ENCODE measurements at places on chromosomes 1 and 21.

GRCh38 chr1:41319106-41319755 lies 42.0 kb upstream of the FOXO6 start:
- no peak for DNase-seq

DNA sequence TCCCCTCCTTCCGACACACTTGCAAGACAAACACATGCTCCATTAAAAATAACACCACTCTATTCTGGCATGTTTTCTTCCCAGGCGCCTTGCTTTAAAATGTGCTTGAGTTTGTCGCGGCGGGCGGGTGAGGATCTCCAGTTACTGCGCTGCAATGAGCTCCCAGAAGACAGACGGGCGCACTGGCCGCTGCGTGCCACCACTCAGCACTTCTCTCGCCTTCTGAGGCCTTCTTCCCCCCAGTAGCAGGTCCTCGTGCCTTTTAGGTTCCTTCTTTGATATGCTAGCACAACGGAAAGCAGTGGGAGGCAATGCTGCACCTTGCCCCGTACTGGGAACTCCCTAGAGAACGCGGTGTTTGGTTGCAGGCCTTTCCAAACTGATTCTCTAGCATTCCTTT lies 279.5 kb upstream of the NR5A2 start:
- DNase-seq: no peak

DNA sequence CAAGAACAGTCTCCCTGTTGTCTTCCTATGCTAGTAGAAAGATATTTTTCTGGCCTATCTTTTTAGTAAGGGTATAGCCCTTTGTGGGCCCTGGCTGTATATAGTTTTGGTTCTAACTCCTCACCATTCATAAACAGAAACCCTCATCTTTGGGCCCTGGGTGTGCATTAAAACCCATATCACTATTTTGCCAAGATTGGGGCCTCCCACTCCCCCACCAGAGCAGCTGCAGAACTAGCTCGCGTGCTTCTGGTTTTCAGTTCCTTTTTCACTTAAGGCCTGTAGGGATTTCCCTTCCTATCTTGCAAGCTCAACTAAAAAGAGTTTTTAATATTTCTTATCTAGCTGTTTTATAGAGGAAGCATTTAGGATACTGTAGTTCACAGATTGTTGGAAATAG lies 106.4 kb downstream of the RGL1 start:
- DNase-seq: no peak

DNA sequence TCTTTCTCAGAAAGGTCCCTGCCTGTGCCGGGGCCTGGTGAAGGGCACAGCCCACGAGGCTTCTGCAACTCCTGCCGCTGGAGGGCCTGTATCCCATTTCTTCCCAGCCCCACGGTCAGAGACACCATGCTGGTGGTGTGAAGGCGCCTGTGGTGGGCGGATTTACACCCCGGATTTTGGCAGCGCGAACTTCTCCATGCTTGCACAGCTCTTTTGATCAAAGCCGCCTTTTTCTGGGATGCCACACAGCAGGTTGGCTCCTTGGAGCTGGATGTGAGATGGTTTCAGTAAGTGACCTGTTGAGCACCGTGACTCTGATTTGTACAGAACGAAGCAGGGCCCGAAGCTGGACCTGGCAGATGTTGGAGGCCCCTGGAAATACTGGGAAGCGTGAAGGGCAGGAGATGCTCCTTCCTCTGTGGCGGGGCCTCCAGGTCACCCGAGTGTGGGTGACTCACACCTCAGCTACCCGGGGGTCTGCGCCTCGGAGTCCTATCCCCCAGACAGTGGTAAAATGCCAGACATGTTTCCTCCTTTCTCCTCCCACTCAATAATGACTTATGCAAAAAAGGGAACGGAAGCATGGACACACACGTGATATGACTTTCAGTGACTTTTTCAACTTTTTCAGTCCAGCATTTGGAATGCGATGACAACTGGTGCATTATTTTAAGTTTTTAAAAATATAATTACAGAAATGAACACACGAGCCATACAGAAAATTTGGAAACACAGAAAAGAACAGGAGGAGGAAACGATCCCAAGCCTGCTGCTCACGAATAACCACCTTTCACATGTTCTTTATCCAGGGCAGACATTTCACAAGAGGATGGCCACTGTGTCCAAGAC lies 9.0 kb downstream of the UMODL1 start:
- DNase-seq: no peak

DNA sequence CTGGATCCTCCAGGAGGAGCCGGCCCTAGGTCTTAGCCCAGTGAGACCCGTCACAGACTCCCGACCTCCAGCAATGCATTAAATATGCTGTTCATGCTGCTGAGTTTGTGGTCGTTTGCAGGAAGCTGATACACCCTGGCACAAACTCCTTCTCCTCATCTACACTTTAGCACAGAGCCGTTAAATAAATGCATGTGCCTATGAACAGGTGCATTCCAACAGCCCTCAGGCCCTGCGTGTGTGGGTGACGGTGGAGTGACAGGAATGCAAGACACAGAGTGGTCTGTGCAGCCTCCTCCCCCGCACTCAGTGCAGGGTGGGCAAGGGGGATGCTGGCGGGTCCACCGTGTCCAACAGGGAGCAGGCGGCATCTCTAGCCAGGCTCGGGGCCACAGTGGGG lies 106.6 kb upstream of the TMPRSS2 start:
- DNase-seq: no peak

DNA sequence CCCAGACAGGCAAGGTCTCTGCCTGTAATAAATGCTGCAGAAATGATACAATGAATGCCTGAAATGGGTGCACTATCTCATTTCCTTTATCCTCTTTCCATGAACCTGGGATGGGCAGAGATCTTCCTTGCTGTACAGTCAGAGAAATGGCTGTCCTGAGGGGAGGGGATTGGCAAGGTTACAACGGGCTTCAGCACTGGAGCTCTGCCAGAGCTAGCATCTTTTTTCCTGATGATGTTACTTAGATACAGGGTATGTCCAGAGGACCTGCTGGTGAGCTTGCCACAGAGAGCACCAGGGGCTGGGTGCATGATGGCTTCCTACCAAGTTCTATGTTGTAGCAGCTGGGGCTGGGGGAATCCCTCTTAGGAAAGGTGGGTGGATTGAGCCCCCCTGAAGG lies 115.1 kb downstream of the PLXNA2 start:
- no peak for DNase-seq

DNA sequence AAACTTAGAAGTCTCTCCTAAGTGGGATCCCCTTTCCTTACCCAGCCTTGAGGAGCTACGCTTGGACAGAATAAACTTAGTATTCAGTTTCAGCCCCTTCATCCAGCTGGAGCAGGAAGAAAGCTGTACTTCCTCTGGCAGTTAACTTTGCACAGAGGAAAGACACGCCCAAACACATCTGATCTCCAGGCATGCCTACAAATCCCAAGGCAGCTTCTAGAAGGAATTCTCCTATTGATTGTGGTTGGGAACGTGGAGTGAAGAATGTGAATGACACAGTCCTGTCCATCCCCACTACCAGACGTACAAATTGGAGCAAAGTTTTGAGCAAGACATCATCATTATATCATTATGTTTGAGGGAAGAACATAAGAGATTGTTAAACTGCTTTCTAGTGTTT lies 6.6 kb upstream of the AK4 start:
- DNase-seq: no peak

DNA sequence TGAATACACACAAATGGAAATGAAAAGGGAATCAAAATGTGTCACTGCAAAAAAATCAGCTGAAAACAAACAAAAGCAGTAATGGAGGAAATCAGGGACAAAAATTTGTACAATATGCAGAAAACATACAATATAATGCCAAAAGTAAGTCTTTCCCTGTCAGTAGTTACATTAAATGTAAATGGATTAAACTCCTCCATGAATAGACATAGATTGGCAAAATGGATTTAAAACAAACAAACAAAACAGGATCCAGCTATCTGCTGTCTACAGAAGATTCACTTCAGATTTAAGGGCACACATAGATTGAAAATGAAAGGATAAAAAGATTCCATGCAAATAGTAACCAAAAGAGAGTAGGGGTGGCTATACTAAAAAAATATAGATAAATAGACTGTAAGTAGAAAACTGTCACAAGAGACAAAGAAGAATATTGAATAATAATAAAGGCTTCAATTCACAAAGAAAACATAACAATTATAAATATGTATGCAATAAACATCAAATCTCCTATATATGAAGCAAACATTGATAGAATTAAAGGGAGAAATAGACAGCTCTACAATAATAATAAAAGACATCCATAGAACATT lies 42.2 kb upstream of the ERO1B start:
- no peak for DNase-seq

GRCh38 chr1:86224651-86225310 lies 68.2 kb upstream of the COL24A1 start:
- DNase-seq: no peak

GRCh38 chr1:92817986-92818764 lies 13.7 kb upstream of the RPL5 start:
- DNase-seq: no peak

DNA sequence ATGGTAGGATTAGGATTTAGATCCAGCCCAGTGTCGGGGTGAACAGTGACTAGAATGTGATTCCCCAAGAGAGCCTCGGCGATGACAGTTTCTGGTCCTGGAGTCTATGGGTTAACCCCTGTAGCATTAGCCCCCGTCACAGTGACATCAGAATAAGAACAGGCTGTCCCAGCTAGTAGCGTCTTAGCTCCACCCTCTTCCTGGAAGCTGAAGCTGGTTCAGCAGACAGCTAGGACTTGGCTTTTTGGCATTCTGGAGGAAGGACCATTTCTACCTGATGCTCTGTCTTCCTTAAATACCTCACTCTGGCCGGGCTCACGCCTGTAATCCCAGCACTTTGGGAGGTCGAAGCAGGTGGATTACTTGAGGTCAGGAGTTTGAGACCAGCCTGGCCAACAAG lies 5.0 kb downstream of the NDUFS2 start:
- DNase-seq: no peak

- DNase-seq: no peak
These were observed 1.4 kb upstream of the IRF2BP2 start for GRCh38 chr1:234611225-234611846.

DNA sequence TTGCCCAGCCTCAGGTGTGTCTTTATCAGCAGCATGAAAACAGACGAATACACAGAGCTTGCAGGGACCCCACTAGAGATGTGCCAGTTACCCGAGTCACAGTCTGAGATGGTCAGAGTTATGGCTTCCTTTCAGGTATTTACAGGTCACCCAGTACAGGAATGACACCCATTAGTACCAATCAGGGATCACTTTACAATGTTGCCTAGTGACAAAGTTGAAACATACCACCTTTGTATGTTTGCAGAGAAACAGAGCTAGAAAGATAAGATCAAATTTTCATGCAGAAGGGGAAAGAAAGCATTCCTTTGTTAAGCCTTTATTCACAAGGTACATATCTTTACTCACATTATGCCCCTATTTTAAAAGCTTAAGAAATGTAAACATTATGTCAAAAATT lies 137.6 kb downstream of the RGS7 start:
- no peak for DNase-seq

- no peak for DNase-seq
These were observed 37.8 kb upstream of the PRELP start for GRCh38 chr1:203437696-203438315.

GRCh38 chr1:35559317-35559944 lies 1.8 kb downstream of the NCDN start:
- no peak for DNase-seq

GRCh38 chr1:41822866-41823265 lies 95.9 kb downstream of the HIVEP3 start:
- no peak for DNase-seq

- no peak for DNase-seq
These were observed 57.8 kb upstream of the USP24 start for GRCh38 chr1:55272994-55273393.

DNA sequence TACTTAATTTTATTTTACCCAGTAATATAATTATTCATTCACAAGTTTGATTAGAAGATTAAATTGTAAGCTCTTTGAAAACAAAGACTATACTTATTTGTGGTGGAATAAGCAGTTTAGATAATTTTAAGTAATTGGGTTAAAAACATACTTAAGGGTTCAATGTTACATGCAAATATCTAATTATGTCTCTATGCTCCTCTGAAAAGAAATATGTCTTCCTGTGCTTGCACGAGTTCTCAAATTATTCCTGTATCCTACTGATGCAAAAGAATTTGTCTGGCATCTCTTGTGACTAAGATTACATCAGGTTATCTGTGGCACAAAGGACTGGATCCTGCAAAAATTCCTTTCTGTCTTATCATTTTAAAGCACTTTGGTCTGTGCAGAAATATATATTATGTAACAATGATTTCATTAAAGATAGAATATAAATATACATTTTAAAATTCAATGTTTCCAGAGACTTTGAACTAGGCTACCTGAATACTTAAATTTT lies 416.7 kb downstream of the COL11A1 start:
- no peak for DNase-seq

DNA sequence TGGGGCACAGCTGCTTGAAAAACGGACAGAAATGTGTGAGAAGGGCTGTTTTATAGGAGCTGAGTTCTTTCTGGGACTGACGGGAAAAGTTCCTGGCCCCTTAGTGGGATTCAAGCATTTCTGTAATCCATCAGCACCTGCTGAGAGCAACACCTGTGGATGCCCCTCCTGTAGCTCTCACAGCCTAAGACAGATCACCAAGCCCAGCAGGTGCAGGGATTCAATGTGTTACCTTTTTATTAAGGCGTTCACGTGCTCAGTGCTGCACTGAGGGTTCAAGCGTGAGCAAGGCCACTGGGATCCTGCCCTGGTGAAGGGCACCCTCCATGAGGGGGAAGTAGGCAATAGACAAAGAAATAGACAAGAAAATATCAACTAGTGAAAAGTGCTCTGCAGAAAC lies 14.9 kb downstream of the OLFML2B start:
- no peak for DNase-seq

GRCh38 chr1:230517786-230518185 lies 91.7 kb upstream of the PGBD5 start:
- DNase-seq: no peak

- no peak for DNase-seq
These were observed 18.1 kb upstream of the POFUT2 start for GRCh38 chr21:45305836-45306235.

GRCh38 chr1:87263785-87264184 lies 64.9 kb upstream of the LMO4 start:
- DNase-seq: no peak

GRCh38 chr1:197341626-197342025 lies 73.6 kb downstream of the CRB1 start:
- no peak for DNase-seq

DNA sequence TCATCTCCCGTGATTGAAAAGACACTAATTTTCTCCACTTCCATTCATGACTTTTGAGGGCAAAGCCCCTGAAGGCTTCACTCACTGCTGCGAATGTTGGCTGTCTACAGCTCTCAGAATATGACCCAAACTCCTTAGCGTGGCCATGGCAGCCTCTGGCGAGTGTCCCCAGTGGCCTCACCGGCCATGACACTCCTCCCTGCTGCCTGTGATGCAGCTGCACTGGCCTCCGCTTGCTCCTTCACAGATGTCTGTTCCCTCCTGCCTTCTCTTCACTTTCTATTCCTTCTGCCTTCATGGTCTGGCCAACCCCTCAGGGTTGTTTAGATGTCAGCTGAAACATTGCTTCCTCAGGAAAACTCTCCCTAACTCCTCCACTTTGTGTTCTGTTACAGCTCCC lies 30.8 kb upstream of the PTPRF start:
- DNase-seq: no peak

- no peak for DNase-seq
These were observed 54.5 kb upstream of the PTGFRN start for GRCh38 chr1:116855191-116855619.

- no peak for DNase-seq
These were observed 30.2 kb downstream of the SLC22A15 start for GRCh38 chr1:116006486-116006964.
